ENCODE measurements at places on chromosomes 11 and 22.
A peak's percentile ranks its signal among the peaks of the same experiment; 100 is the strongest.

- DNase-seq: peak; percentile 19
Observed at GRCh38 chr11:33747979-33748378, 11.8 kb upstream of the CD59 start.

GRCh38 chr22:48734359-48734758, 1093.3 kb downstream of the BRD1 start:
- DNase-seq: no peak

GRCh38 chr11:121630041-121630440, 177.3 kb upstream of the SORL1-AS1 start:
- DNase-seq: no peak

DNA sequence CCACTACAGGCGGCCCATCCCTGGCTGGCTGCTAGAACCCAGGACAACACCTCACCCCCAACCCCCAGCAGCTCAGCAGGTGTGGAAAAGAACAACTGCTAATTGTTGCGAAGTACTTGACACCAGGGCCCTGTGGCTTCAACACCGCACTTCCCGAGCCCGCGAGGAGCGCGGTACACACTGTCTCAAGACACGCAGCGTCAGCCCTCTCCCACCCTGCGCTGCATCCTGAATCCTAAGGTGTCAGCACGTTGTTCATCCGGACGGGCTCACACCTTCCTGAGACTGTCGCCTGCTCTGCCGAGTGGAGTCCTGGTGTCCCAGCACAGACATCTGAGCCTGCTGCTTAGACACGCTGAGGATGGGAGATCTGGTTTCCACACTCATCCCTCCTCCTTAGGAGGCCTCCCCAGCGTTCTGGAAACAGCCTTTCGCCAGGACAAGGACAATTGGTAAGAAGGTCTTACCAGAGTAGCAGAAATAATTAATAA, 1336.2 kb downstream of the BRD1 start:
- DNase-seq: no peak

DNA sequence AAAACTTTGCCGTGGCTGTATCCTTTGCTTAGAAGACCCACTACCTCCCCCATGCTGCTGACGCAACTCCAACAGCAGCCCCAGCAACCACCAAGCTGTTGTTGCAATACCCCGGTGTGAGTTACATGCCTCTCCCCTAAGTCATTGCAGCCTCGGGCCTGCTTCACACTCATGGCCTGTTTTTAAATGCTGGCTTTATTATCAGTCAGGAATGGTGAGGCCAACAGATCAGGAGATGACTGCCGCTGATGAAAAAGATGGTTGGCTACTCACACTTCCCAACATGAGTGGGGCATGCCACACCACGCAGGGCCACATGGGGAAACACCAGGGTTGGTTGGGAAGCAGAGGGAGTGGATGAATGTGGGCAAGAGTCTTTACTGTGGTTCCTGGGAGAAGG, 171.5 kb upstream of the SYT13 start:
- no peak for DNase-seq

GRCh38 chr22:40342521-40342920, 3.8 kb upstream of the ADSL start:
- DNase-seq: no peak

DNA sequence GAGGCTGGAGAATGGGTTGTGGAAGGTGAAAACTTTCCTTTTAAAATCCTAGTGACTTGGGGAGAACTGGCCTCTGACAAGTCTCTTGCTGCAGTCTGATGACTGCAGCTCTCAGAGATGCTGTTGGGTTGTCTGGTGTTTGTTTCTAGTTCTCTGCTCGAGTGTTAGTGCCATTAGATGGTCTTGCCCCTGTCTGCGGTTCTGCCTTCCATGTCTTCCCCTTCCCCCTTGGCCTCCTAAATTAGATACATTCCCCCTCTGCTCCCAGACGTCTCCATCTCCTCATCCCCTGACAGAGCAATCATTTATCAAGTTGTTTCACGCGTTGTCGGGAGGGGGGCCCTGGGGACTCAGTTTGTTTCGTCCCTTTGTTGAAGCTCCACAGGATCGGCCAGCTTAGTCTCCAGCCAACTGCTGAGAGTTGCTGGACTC, 67.7 kb downstream of the CECR2 start:
- DNase-seq: no peak

- no peak for DNase-seq
Observed at GRCh38 chr22:31377612-31378011, 21.8 kb upstream of the DRG1 start.

DNA sequence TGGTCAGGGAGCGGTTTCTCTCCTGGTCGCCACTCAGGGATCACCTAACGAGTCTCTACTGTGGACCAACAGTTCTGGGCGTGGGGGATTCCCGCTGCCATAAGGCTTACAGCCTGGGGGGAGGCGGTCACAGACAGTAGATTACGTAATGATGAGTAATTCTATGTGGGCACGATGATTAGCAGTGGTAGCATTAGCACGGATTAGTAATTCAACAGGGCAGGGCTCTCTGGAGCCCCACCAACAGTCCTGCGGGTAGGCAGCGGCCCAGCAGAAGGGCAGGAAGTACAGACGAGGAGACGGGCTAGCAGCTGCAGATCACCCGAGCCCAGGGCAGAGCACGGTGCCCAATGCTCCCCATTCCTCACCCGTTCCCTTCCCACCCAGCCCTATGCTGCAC, 3.6 kb downstream of the SHISAL1 start:
- DNase-seq: no peak

- DNase-seq: no peak
Observed at GRCh38 chr22:24393012-24393559, 34.3 kb upstream of the ADORA2A start.

DNA sequence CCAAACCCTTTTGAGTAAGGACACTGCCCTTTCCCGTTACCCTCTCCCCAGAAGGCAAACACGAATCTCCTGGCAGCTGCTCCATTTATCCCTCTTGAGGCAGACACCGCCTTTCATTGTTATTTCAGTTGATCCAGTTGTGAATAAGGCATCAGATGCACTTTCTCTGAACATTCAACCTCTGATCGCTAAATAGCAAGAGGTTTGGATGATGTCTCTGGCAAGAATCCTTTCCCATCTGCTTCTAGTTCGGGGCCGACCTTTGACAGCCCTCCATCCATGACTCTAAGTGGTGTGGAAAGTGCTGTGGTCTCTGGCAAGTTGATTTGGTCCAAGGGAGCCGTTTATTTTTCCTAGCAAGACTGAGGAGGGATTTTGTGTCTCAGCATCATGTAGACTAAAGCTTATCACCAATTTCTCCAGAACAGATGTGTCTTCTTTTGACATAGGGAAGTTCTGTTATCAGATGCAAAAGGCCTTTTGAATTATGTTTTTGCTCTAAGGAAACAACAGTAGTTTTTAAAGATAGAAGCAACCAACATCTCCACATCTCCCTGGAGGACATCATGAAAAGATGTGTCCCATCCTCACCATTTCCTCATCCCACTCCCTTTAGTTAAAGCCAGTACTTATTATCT, 123.6 kb downstream of the CCDC34 start:
- no peak for DNase-seq

- DNase-seq: no peak
Observed at GRCh38 chr11:75421035-75421602, 11.9 kb downstream of the KLHL35 start.

DNA sequence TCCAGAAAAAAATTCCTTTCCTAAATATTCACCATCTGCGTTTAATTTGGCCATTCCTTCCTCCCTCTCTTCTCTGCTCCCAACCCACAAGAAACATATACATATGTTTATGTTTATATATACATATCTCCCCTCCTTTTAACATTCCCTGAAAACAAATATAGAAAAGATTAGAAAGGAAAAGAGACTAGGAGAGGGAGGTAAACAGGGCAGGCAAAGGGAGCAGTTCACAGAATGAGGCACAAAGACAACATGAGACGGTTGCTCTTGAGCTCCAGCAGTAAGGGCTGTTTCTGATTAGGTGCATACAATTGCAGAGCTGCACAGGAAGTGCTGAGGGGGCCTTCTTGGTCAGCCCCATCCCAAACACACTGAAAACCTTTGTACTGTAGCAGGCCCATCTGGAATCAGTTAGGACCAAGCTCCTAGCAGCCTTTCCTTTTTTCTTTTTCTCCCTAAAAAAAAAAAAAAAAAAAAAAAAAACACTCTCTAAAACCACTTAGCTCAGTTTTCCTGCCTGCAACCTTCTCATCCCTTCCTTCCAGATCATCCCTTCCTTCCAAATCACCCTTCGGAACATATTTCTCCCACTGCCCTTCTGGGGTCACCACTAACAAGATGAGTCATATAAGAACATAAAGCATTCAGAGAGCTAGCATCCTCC, 57.0 kb downstream of the RBFOX2 start:
- no peak for DNase-seq

- DNase-seq: no peak
Observed at GRCh38 chr11:100752371-100753171, 65.5 kb downstream of the ARHGAP42 start.

- DNase-seq: no peak
Observed at GRCh38 chr11:122268601-122269130, 152.7 kb upstream of the BLID start.

DNA sequence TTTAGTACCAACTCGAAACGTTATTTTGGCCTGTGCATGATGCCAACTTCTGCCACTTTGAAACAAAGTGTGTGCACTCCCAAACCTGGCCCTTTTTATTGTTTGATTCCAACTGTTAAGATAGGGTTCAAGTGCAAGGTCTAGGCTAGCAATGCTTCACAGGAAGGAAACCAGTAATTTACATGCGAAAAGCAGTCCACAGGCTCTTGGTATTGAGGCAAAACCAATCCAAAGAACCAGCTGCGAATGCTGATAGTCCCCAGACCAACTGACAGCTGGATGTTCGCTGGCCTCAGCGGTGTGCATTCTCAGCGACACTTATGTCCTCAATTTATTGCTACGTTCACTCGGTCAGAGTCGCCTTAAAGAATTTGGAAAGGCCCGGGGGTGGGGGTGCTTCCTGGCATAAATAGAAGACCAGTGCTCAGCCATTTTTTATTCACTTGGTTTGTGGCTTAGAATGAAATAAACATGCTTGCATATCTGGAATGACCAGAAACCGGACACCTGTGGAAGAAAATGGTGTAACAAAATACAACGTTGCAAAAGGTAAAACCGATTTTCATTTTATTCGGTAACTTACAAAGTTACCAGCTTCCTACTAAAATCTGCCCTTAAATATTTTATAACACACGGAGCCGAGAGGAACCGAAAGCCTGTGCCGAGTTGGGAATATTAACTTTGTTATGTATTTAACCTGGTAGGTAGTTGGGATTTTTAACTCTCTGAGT, 1.6 kb downstream of the CPT1A start:
- DNase-seq: peak; percentile 18

GRCh38 chr11:122671400-122671891, 15.9 kb downstream of the UBASH3B start:
- DNase-seq: no peak

GRCh38 chr11:43941257-43941994, 1.0 kb upstream of the C11orf96 start:
- DNase-seq: peak; percentile 51

- DNase-seq: no peak
Observed at GRCh38 chr11:72771507-72771906, 19.3 kb upstream of the ARAP1 start.

GRCh38 chr11:78295347-78295746, 106.6 kb downstream of the USP35 start:
- DNase-seq: no peak

- no peak for DNase-seq
Observed at GRCh38 chr11:123461164-123461563, 31.1 kb downstream of the GRAMD1B start.

DNA sequence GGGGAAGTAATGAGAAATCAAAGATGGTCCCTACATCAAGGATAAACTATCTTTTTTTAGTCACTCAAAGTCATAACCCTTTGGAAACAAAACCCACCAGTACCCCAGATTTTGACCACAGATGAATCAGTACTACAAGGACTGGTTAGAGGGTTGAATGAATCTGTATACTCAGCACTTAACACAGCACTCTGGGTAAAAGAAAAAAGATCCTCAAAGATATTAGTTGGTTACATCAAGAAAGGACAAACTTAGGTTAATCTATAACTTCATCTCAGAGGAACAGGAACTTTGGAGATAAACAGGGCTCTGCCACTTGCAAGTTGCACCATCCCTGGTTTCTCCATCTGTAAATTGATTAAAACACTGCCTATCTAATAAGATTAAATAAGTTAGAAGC, 18.8 kb downstream of the SC5D start:
- no peak for DNase-seq

DNA sequence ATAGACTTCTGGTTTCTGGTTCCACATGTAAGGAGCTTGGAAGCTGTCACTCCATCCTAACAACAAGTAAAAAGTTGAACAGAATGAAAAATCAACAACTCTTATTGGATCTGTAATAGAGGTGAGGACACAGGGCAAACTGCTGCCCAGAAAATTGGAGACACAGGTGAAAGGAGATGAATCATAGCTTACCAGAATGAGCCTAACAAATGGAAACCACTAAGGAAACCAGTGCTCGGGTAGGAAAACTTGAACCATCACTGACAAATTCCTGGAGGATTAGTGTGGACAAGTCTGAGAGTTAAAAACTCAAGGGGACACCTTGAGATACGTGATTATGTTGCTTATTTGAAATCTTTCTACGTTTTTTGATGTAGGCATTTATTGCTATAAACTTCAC, 52.1 kb downstream of the GDPD4 start:
- no peak for DNase-seq

DNA sequence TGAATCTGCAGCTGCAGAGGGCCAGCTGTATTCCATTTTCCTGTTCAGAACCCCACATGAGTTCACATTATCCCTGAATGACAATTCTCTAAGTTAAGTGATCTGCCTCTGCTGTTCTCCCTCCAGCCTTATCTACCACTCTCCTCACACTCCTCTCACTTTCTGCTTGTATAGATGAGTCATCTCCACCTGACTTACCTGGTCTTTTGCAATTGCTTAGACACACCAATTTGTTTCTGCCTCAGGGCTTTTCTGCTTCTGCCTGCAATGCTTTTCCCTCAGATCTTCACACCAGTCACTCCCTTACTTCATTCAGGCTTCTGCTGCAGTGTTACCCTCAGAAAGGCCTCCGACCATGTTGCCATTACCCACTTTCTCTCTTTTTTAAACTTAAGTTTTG, 118.1 kb downstream of the ATM start:
- DNase-seq: no peak

DNA sequence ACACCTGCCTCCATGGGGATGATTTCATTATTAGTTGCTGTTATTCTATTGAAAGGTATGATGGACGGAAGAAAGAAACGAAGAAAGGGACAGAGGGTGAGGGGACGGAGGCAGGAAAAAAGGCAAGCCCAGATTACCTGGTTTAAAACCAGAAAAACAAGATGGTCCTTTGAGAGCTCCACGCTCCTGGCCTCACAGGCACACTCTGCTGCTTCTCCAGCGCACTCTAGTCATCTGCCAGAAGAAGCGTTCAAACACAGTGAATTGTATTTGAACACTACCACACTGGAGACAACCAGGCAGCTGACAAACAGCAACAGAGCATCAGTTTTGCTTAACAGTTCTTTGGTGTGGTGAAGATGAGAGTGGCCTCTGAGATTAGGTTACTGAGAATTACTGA, 216.9 kb downstream of the CADM1 start:
- DNase-seq: no peak

- no peak for DNase-seq
Observed at GRCh38 chr11:13277768-13278608, at the start of gene BMAL1. BMAL1 (plus strand) TSS chr11:13277790; CDS start chr11:13354309, 76,519 bp downstream.

DNA sequence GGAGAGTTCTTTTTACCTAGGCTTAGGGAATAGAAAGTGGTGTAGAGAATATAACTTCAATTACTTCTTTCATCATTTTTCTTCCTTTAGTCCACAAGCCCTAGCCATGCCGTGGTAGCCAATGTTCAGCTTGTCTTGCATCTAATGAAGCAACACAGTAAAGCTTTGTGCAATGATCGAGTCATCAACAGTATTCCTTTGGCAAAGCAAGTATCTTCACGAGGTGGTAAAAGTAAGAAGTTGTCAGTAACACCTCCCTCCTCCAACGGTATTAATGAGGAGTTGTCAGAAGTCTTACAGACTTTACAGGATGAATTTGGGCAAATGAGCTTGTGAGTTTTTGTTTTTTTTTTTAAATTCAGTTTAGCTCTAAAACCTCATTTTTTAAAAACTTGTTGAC, 37.4 kb downstream of the CEP57 start:
- no peak for DNase-seq

All from NCI-H1694 (cell line).